ENCODE measurements at places on chromosomes 13 and 19. TPM values are rescaled to one million over a fixed set of nuclear protein-coding genes. Genes with fewer than 3 reads are reported as not detected.

GRCh38 chr19:5107432-5108122 is 138.7 kb downstream of the KDM4B start:
- H3K4me3 ChIP-seq, result no peak overlapping the region
- no peaks in the 10 kb centered on the region for H3K27me3 ChIP-seq
- no peak overlapping the region for H3K27ac ChIP-seq
- peaks cover 19% of the 10 kb centered on the region for H3K4me1 ChIP-seq
- no peak for DNase-seq

DNA sequence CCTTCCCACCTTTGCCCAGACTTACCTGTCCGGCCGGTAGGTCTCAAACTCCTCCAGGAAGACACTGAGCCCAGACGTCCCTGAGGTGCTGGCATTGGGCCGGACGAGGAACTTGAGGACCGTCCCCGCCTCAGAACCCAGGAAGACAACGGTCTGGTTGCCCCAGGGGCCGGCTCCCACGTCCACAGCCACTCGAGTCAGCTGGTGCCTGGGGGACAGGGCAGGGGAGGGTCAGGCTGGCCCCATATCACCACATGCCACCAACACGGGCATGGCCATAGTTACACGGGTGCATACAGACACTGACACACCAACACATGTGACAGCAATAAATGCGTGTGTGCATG is 8.4 kb upstream of the LRG1 start:
- no peaks in the 10 kb centered on the region for H3K27me3 ChIP-seq
- H3K27ac ChIP-seq, result no peak overlapping the region
- DNase-seq, result peak; percentile 2
- H3K4me1 ChIP-seq, result no peaks in the 10 kb centered on the region
- H3K4me3 ChIP-seq, result no peak overlapping the region

- H3K27me3 ChIP-seq, result no peaks in the 10 kb centered on the region
- H3K4me1 ChIP-seq, result no peaks in the 10 kb centered on the region
- H3K36me3 ChIP-seq, result no peaks in the 10 kb centered on the region
- H3K4me3 ChIP-seq, result no peak overlapping the region
Measured at GRCh38 chr13:19074519-19074918, 107.1 kb downstream of the TUBA3C start.

GRCh38 chr19:686589-687297 is 8.5 kb downstream of the PRSS57 start:
- H3K27ac ChIP-seq, result no peak overlapping the region
- DNase-seq, result no peak
- no peak overlapping the region for H3K4me3 ChIP-seq
- no peaks in the 10 kb centered on the region for H3K27me3 ChIP-seq
- no peaks in the 10 kb centered on the region for H3K4me1 ChIP-seq
- no peaks in the 10 kb centered on the region for H3K36me3 ChIP-seq

GRCh38 chr13:78978381-78978998 is 319.5 kb upstream of the OBI1 start:
- peak; percentile 76 for DNase-seq
- no peaks in the 10 kb centered on the region for H3K36me3 ChIP-seq
- no peak overlapping the region for H3K27ac ChIP-seq
- no peaks in the 10 kb centered on the region for H3K4me1 ChIP-seq
- peaks cover 7% of the 10 kb centered on the region for H3K27me3 ChIP-seq

DNA sequence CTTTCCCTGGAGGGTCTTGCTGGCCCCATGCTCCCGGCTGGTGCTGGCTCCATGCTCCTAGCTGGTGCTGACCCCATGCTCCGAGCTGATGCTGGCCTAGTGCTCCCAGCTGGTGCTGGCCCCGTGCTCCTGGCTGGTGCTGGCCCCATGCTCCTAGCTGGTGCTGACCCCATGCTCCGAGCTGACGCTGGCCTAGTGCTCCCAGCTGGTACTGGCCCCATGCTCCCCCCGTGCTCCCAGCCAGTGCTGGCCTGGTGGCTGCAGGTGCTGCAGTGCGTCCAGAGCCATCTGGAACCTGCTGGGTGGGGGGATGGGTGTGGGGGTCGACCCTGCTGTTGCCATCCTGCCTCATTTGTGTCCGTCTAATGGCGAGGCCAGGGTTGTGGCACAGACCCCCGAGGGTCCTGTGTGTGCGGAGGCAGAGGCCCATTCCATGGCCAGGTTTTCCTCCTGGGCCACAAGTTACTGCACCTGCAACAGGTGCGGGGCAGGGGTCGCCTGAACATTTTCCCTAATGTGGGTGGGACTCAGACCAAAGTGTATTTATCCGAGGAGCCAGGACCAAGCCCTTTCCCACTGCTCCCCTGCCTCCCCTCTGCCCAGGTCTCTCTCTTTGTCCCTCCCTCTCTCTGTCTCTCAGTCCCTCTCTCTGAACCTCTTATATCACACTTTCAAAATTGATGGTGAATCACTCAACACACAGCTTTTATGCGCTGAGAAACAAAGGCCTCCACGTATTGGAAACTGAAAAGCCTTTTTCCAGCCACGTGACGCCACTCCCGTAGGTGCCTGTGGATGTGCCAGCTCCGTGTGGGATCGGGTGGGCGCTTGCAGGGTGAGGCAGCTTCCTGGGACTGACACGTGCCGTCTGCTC is 45.1 kb downstream of the MCF2L start:
- DNase-seq, result no peak
- peak overlapping the region; percentile 37 for H3K27ac ChIP-seq
- no peaks in the 10 kb centered on the region for H3K36me3 ChIP-seq
- no peaks in the 10 kb centered on the region for H3K27me3 ChIP-seq
- peaks cover 6% of the 10 kb centered on the region for H3K4me1 ChIP-seq
- H3K4me3 ChIP-seq, result no peak overlapping the region

DNA sequence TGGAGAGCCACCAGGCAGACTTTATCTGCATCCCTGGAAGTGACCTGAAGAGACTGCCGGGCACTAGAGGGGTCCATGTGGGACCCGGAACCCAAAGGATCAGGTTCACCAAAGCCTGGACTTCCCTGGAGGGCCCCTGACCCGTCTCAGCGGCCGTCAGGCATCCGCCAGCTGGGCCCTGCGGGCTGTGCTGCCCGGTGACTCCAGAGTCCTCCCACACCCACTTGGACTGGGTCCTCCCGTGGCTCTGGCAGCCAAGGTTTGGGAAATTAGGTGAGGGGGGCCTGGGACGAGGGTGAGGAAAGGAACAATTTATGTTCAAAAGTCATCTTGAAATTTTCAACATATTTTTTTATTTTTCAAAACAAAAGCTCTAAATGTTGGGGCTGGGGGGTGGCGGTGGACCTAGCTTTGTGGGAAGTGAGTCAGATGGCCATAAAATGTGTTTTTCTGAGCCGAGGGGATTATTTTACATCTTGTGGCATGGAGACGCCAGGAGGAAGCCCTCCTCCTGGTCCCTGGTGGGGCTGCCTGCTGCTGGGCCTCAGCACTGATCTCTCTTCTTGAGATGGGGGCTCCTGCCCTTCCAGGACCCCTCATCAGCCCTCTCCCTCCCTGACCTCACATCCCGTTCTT is 20.2 kb downstream of the CEBPA start:
- H3K4me1 ChIP-seq, result peaks cover 48% of the 10 kb centered on the region
- DNase-seq, result peak; percentile 48
- H3K4me3 ChIP-seq, result no peak overlapping the region

DNA sequence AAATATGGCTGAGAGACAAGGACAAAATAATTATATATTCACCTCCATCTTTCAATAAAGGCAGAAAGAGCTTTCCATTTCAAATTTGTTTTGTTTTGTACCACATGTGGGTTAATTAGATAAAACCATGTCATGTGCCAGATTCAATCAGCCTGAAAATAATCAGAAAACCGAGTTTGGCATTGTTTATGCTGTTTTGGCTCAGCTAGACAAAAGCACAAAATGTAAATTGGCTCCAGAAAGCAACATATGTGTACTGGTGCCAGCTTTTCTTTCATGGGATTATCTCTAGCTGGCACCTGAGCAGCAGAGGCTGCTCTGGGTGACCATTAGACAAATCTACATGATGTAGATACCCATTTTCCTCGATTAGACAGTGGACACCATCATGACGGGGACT is 9.2 kb upstream of the DNAJC15 start:
- H3K4me3 ChIP-seq, result no peak overlapping the region
- H3K36me3 ChIP-seq, result no peaks in the 10 kb centered on the region
- no peaks in the 10 kb centered on the region for H3K27me3 ChIP-seq
- no peak for DNase-seq

- no peak overlapping the region for H3K4me3 ChIP-seq
- no peaks in the 10 kb centered on the region for H3K4me1 ChIP-seq
- DNase-seq, result peak; percentile 14
- H3K36me3 ChIP-seq, result no peaks in the 10 kb centered on the region
- H3K27me3 ChIP-seq, result no peaks in the 10 kb centered on the region
Measured at GRCh38 chr13:47239025-47239424, 342.2 kb upstream of the HTR2A start.

DNA sequence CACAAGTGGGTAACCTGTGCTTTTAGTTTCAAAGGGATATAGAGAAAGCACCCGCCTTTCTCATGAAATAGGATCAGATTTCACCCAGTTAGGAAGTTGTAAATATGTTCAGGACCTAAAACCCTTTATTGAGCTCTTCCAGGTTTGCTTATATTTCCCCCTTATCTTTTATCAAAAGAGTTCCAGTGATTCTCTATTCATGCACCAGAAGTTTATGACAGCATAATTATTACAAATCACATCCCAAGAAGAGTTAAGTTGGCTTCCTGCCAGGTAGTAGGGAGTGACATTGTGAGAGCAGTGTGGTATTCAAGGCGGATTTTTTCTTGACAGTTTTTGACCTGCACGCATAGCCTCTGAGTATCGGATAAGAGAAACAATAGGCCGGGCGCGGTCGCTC is 190.3 kb downstream of the STK24 start:
- H3K4me3 ChIP-seq, result no peak overlapping the region
- no peaks in the 10 kb centered on the region for H3K27me3 ChIP-seq
- H3K27ac ChIP-seq, result no peak overlapping the region
- H3K36me3 ChIP-seq, result no peaks in the 10 kb centered on the region

DNA sequence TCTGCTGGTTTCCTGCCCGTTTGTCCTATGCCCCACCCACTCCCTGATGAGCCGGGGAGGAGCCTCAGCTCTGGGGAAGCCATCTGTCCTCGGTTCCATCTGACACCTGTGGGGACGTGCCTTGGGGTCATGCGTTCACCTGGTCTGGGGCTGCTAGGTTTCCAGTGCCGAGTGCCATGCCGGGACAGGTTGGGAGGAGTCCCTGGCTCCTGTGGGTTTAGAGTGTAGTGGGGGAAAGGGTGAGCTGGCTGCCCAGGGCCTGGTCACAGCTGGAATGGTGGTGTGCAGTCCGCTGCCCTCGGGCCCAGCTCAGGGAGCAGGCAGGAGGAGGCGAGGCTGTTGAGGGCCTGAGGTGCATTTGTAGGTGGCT is 2.5 kb downstream of the KDM4B start:
- no peaks in the 10 kb centered on the region for H3K27me3 ChIP-seq
- H3K4me1 ChIP-seq, result peaks cover 23% of the 10 kb centered on the region
- H3K36me3 ChIP-seq, result no peaks in the 10 kb centered on the region
- no peak overlapping the region for H3K27ac ChIP-seq
- peak overlapping the region; percentile 13 for H3K4me3 ChIP-seq

- H3K27me3 ChIP-seq, result no peaks in the 10 kb centered on the region
- DNase-seq, result peak; percentile 3
- no peak overlapping the region for H3K27ac ChIP-seq
- H3K4me1 ChIP-seq, result no peaks in the 10 kb centered on the region
Measured at GRCh38 chr19:13215572-13216380, 65.6 kb downstream of the IER2 start.

DNA sequence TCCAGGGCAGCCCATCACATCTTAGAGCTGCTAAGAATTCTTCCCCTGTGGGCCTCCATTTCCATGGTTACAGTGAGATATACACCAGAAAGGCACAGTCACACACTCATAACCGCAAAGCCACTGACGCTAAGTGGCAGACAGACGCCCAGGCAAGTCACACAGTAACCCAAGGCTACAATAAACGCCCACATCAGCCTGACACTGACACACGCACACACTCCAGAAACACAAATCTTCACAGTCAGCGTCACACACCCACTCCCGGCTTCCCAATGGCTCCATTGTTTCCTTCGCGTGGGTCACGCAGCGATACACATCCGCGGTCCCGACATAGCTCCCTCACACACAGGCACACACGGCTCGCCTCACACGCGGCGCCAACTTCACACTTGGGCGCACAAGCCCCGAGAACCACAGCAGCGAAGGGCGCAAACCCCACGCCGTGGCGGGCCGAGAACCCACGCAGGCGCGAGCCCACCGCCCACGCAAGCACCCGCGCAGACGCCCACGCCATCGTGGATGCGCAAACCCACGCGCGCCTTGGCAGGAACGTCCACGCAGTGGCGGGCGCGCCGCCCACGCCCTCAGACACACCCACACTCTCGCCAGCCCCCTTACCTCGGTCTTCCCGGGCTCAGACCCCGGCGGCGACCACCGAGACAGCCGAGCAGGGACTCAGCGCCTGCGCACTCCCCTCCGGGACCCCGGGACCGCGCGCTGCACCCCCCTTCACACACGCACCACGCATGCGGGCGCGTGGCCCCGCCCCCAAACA is at the start of gene ZNF667:
Gene ZNF667, minus strand, starts transcription at position 695 of the 778 bp plus-strand sequence. CDS start 14,975 bp downstream, outside the sequence.
- DNase-seq, result peak; percentile 43
- peak within 1 kb of the TSS; percentile 83 for H3K4me3 ChIP-seq
- no peaks in the 10 kb centered on the region for H3K4me1 ChIP-seq
- no peaks in the 10 kb centered on the region for H3K36me3 ChIP-seq
- no peaks in the 10 kb centered on the region for H3K27me3 ChIP-seq

DNA sequence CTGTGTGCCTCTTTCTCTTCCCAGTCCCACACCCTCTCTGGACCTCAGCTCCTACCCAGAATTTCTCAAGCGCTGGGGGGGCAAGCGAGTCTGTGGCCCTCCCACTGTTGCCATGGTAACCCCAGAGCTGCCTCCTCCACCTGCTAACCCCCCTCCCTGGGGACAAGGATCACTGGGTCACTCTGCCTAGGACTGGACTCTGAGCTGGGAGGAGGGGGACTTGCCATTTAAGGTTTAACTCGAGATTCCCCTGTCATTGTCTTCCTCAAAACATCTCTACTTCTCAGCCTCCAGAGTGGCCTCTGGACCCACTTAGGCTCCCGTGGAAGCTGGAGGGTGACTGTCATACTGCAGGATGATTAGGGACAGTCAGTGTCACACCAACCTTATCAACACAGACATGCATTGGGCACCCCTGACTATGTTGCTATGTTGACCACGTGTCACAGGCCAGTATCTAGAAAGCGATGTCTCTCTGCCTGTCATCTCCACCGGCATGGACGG is 2.2 kb downstream of the PALM3 start:
- peaks cover 5% of the 10 kb centered on the region for H3K4me1 ChIP-seq
- no peak overlapping the region for H3K27ac ChIP-seq
- DNase-seq, result peak; percentile 49

GRCh38 chr13:87344176-87344575 is 327.0 kb upstream of the SLITRK5 start:
- no peaks in the 10 kb centered on the region for H3K36me3 ChIP-seq
- DNase-seq, result no peak
- no peak overlapping the region for H3K27ac ChIP-seq
- H3K4me1 ChIP-seq, result no peaks in the 10 kb centered on the region

The IRF3 gene
- 39.2 TPM for total RNA-seq

The BEST2 gene
- total RNA-seq, result not detected

The BCAM gene
- total RNA-seq, result 77.1 TPM

The SIGLEC10 gene
- total RNA-seq, result 1.6 TPM

The C1QTNF9 gene
- not detected for total RNA-seq

The ELF1 gene
- total RNA-seq, result 94.6 TPM

The FLT3 gene
- not detected for total RNA-seq

The PSG2 gene
- total RNA-seq, result not detected

All from hepatocyte (in vitro differentiated cells).